ENCODE measurements at places on chromosomes 7 and 10. TPM values are rescaled to one million over a fixed set of nuclear protein-coding genes. Genes with fewer than 3 reads are reported as not detected.

- H3K36me3 ChIP-seq: no peaks in the 10 kb centered on the region
- DNase-seq: peak; percentile 50
- no peaks in the 10 kb centered on the region for H3K27me3 ChIP-seq
- H3K27ac ChIP-seq: no peak overlapping the region
- no peak overlapping the region for H3K4me3 ChIP-seq
Measured at GRCh38 chr10:71719042-71719441, 536 bp downstream of the C10orf105 start.

GRCh38 chr10:124142006-124142739, 48.8 kb upstream of the CHST15 start:
- H3K27me3 ChIP-seq: no peaks in the 10 kb centered on the region
- DNase-seq: peak; percentile 59
- peaks cover 41% of the 10 kb centered on the region for H3K4me1 ChIP-seq
- no peak overlapping the region for H3K27ac ChIP-seq
- no peaks in the 10 kb centered on the region for H3K36me3 ChIP-seq

The EBLN1 gene
- total RNA-seq: 0.09 TPM

The RALA gene
- total RNA-seq: 16.1 TPM

The CYP3A5 gene
- 0.93 TPM for total RNA-seq

GRCh38 chr10:98376485-98376884, 38.5 kb downstream of the PYROXD2 start:
- no peaks in the 10 kb centered on the region for H3K36me3 ChIP-seq
- H3K27ac ChIP-seq: no peak overlapping the region
- H3K4me1 ChIP-seq: no peaks in the 10 kb centered on the region
- no peak for DNase-seq

All from muscle of leg (tissue), 16 donors.